ENCODE measurements at places on chromosomes 2 and 18.

DNA sequence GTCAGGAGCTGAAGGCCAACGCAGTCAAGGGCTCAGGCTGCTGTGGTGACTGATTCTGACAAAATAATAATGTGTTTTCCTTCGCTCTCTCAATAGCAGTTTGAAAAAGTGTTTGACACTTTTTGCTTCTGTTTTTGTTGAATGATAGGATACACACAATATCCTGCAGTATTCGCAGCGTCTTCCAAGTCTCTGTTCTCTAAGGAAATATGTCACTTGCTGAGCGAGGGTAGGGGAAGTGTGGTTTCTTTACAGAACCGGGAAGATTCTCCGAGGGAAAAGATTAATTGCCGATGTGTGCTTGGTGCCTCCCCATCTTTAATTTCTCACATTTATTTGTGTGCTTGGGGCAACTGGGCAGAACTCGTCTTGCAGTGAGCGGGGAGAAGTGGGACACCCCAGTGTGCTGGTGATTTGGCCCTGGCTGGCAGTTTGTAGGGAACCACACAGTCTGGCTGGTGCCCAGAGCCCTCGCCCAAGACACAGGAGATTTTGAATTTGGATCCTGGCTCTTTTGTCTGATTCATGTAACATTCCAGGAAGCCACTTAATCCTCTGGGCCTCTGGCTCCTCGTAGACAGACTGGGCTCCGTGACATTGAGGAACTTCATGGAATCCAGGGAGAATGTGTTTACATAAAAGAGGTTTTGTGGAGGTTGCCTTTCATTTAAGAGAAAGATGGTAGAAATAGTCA is 169.4 kb downstream of the LDLRAD4 start:
- DNase-seq = no peak

- no peak for DNase-seq
Observed at GRCh38 chr2:121273116-121273515, 11.9 kb downstream of the TFCP2L1 start.

- peak; percentile 44 for DNase-seq
Observed at GRCh38 chr2:85578243-85579180, 1.1 kb downstream of the VAMP8 start.

DNA sequence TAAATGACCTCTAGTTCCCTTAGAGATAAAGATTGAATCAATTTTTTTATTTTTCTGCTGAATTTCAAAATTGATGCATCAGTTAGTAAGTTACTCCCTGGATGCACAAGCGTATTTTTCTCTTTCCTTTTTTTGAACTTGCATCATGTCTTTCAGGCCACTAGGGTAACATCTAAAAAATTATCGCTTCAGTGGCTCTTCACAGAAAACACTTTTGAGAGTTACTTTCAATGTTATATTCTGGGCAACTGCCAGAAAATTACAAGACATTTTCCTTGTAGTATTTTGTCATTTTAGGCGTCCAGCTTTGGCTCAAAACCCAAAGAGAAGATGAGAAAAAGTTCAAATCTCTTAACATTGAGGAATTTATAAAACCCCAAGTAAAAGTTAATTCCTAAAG is 59.8 kb downstream of the DSEL start:
- DNase-seq = no peak

GRCh38 chr18:74066018-74066417 is 81.6 kb downstream of the FBXO15 start:
- no peak for DNase-seq

- no peak for DNase-seq
Observed at GRCh38 chr2:230131366-230131765, 62.6 kb upstream of the SLC16A14 start.

- DNase-seq = no peak
Observed at GRCh38 chr2:11967946-11968465, 221.6 kb downstream of the LPIN1 start.

GRCh38 chr18:845152-845819 is 33.2 kb upstream of the YES1 start:
- DNase-seq = peak; percentile 53

- DNase-seq = peak; percentile 76
Observed at GRCh38 chr2:85433511-85434089, 15.1 kb downstream of the SH2D6 start.

DNA sequence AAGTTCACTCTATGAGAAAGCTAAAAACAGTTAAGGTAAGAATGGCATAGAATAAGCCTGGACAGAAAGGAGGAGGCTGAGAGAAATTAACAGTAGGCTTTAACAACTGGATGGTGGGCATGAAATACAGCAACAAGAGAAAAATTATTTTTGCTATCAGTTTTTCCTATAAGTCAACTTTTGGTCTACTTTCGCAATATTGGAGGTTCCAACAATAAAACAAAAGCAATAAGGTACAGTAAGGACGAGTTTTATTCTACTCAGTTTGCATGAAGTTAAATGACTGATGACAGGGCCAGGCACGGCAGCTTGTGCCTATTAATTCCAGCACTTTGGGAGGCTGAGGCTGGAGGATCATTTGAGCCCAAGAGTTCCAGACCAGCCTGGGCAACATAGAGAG is 17.3 kb downstream of the RAB1A start:
- no peak for DNase-seq

DNA sequence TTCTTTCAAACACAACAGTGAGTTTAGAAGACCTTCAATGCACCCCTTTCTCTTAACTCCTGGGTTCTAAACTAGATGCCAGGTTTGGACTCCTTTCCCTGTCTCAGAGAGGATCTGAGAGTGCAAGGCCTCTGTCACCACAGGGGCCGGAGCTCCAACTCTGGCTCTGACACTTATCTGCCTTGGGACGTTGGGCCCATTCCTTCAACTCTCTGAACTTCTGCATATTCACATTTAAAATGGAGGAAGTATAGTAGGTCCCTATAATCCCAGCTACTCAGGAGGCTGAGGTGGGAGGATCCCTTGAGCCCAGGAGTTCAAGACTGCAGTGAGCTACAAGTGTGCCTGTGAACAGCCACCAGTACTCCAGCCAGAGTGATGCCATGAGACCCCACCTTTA is 44.1 kb upstream of the ZFP36L2 start:
- DNase-seq = no peak

- no peak for DNase-seq
Observed at GRCh38 chr2:159933040-159933726, 129.2 kb downstream of the PLA2R1 start.

GRCh38 chr2:67948057-67948456 is 114.7 kb downstream of the C1D start:
- DNase-seq = no peak

DNA sequence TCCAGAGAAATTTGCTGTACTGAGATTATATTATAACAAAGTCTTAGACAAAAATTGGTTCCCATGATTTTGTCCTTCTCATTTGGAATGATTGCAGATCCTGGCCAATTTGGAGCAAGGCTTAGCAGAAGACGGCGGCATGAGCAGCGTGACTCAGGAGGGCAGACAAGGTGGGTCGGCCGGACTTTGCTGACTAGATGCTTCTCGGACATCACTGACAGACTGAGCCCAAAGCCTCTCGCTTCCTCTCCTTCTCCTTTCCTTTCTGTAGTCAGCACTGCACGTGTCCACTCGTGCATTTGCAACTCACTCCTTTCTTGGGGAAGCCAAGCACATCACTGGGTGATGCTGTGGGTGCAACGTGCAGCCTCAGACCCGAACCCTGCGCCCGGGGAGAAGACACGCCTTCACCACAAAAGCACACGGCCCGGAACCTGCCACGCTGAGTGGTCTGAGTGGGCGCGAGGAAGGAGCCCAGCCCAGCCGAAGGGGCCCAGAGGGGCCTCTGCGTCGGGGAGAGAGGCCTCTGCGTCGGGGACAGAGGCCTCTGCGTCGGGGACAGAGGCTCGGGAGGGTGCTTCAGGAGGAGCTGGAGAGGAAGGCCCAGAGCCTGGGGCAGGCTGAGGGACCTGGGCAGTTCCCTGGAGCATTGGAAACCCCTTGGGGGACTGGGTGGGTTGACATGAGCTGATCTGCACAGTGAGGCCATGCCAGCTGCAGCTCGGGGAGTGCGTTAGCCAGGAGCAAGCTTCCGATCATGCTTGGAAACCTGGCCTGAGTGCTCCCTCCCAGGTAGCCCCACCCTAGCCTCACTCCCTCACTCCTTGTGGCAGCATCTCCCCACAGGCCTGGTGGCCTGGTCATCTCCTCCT is 61.6 kb downstream of the ADI1 start:
- no peak for DNase-seq

- peak; percentile 9 for DNase-seq
Observed at GRCh38 chr2:155815851-155816250, 516.7 kb downstream of the NR4A2 start.

- peak; percentile 97 for DNase-seq
Observed at GRCh38 chr2:223760838-223761502, 76.4 kb downstream of the AP1S3 start.

DNA sequence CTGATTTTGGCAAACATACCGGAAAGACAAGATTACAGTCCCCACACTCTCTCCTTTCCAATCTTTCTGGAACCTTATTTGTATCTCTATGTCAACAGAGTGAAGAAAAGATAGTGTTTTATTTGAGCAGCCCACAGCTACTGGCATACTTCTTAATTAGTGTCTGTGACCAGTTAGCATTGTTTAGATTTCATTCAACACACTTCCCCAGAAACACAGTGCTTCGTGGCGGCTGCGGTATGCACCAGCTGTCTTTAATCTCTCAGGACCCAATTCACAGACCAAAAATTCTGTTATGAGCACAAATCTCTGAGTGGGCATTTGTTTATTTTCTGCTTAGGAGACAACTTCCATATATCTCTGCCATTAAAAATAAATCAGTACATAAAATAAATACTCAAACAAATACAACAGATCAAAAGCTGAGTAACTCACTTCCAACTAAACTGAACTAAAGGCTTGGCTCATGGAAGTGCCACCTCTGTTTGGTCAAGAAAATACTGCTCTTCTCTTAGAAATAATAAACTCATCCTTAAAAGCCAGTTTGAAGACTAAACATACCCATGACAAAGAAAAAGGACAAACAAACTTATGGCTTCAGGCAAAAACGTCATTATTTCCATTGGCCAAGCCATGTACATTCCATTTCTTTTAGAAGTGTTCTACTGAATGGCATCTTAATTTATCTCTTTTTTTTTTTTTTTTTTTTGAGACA is 392.4 kb downstream of the TXNL1 start:
- no peak for DNase-seq

GRCh38 chr2:64941801-64942200 is 47.4 kb upstream of the SLC1A4 start:
- no peak for DNase-seq

- DNase-seq = no peak
Observed at GRCh38 chr2:151899156-151899555, 70.9 kb upstream of the ARL5A start.

DNA sequence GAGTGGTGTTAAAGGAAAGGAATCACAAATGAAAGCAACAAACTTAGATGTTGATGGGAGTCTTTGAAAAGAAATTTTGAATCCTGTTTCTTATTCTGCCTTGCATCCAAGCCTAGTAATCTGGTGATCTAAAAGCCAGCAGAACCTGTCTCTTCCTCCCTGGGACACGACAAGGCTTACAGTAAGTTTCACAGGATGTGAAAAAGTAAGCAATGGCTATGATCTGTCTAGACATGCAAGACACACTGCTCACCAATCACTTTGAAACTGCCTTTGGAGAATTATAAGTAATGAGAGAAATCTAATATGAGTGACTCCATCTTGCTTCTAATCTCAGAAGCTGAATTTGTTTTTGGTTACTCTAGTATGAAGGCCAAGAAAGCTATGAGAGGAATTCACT is 103.7 kb downstream of the KCNH7 start:
- no peak for DNase-seq

GRCh38 chr18:69944436-69944835 is 3.2 kb downstream of the CD226 start:
- DNase-seq = no peak

GRCh38 chr2:143608758-143609157 is 479.5 kb downstream of the ARHGAP15 start:
- no peak for DNase-seq

DNA sequence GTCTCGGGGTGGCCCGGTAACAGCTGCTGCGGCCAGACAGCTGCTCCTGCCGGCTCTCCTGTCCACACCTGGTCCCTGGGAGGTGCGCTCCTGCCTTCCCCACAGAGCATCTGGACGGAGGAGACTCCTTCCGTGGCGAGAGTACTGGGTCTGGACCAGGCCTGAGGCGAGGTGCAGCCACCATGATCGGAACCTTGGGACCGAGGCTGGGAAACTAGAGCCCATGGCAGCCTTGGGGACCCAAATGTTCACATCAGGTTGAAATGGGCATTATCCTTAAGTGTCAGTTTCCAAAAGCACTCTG is 628 bp downstream of the GIGYF2 start:
- DNase-seq = no peak

DNA sequence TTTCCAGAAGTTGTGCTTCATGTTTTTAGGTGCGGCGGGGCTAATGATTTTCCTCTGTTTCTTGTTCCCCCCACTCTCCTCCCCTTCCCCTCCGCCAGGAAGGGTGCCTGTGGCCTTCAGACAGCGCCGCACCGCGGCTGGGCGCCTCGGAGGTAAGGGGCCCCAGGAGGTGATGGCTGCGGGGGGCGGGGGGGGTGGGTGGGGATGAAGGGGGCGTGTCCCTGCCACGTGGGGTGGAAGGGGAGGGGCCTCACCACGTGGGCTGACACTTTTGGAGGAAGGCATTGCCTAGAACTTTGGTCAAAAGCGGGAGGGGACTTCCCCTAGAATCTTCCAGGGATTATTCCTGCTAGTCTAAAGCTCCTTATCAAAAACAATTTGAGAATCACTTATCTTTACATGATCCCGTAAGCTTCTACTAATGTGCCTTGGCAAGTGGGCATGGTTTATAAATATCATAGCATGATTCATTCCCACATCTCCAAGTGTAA is 83.1 kb downstream of the FAM210A start:
- DNase-seq = no peak

- DNase-seq = no peak
Observed at GRCh38 chr2:144989579-144990270, 469.8 kb upstream of the ZEB2 start.

DNA sequence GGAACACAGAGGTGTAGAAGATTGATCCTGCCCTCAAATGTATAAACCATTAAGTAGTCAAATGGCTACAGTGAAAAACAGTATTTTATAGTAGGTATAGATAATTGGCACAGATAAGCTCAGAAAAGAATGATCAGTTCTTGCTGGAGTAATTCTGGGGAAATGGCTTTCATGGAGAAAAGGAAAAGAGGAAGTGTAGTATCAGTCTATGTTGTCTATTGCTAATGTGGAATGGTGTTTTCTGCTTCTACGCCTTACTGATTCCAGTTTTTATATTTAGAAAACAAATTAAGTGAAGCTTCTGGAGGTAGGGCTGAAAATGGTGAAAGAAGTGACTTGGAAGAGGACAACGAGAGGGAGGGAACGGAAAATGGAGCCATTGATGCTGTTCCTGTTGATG is 22.2 kb downstream of the ZC3H15 start:
- no peak for DNase-seq

DNA sequence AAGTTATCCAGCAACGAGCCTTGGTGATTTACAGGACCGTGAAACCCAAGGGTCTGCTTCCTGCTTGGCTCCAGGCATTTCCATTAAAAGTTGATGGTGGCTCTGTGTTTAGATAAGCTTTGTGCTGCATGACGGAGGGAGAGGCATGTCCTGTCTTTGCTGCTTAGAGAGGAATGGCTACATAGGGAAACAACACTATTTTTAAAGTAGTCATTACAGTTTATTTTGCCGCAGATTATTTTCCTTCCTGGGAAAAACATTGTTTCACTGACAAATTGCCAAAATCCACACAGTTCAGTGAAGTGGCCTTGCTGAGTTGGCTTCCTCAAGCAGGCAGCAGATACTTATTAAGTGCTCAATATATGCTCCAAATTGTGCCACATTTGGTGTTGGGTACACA is 98.5 kb downstream of the THSD7B start:
- no peak for DNase-seq
